Stimulated activated CD8-positive, alpha-beta memory T cell treated with anti-CD3 and anti-CD28 coated beads, Interleukin-4, amount 100 ng/mL, for 1 hour (primary cell): ENCODE measurements at places on chromosomes 13 and 19.

GRCh38 chr19:4065430-4066175, 1.1 kb downstream of the ZBTB7A start:
- DNase-seq: peak; percentile 84

- DNase-seq: no peak
Observed at GRCh38 chr19:54160182-54160811, 776 bp upstream of the LENG1 start.

- DNase-seq: no peak
Observed at GRCh38 chr13:26539738-26540292, 17.7 kb upstream of the WASF3 start.

GRCh38 chr13:90947976-90948375, 399.5 kb upstream of the MIR17HG start:
- DNase-seq: no peak

DNA sequence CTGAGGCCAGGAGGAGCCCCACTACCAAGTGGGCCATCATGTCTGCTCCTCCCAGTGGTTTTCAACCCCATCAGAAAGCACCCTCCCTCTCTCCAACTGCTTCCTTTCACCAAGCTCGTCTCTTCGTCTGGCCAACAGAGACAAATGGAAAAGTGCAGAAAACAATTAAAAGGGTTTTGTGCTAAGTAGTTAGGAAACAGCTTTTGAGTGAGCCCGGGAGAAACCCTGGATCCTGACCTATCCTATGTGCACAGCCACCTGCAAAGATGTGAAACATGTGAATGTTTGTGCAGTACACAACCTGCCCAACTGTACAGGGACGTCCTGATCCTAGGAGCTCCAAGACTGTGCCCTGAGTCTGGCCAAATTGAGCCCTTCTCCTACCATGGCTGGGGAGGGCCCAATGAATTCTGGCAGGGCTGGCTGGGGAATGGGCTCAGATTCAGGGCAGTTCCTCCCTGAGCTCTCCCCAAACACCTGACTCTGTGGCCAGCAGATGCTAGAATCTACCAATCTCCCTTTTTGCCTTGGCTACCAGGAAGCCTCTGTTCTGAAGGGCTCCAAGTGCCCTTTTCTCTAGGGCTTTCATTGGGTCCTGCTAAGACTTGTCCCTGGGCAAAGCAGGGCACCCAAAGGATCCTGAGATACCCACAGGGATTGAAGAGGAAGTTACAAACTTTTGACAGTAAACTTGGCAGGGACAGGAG, 7.9 kb downstream of the TLE5 start:
- no peak for DNase-seq

DNA sequence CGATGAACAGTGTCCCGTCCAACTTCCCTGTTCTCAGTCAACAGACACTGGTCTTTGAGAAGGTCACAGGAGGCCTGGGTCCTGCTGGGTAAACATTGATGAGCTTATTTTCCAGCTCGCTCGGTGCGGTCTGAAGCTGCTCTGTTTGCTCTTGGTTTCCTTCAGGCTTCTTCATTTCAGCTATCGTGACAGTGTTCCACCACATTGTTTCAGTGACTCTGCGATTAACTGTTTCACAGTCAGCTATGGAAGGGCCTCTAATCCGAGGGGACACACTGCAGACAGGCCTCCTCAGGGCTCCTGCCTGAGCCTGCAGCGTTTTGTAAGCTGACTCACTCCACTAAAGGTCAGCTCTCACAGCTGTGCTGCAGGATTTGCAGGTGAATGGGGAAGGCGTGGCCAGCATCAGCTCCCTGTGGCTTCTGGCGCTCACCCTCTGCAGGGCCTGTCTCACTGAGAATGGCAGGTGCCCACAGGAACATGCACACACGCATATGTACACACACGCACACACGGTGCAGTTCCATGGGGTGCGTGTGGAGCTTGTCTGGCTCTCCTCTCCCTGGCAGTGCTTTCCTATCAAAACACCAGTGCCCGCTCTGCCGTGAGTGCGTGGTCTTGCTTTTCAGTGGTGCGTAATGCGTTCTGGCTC, 62.9 kb upstream of the MCF2L start:
- DNase-seq: no peak

GRCh38 chr19:11236324-11237301, 2.8 kb upstream of the ANGPTL8 start:
- no peak for DNase-seq

DNA sequence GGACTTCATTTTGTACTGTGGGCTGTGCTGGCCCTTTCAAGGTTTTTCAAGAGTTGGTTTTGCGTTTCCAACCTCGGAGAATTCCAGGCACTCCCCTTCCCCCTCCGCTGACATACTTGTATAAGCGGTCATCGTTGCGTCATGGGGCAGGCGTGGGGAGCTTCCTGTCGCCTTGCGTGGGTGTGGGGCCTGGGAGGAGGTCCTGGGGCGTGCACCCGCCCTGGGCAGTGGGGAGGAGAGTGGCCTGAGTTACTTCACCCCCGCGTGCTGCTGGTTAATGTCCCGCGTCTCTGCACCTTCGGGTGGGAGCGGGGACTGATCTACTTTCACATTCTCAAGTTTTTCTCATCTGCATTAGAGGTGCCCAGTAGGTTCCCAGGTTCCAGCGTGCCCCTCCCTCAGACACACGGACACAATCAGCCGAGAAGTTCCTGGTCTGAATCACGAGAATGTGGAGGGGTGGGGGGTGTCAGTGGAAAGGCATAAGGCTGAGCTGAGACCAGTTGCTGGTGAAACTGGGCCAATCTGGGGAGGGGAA, 4.1 kb downstream of the IER2 start:
- DNase-seq: no peak

- DNase-seq: no peak
Observed at GRCh38 chr19:35805526-35806102, 7.0 kb downstream of the PRODH2 start.

DNA sequence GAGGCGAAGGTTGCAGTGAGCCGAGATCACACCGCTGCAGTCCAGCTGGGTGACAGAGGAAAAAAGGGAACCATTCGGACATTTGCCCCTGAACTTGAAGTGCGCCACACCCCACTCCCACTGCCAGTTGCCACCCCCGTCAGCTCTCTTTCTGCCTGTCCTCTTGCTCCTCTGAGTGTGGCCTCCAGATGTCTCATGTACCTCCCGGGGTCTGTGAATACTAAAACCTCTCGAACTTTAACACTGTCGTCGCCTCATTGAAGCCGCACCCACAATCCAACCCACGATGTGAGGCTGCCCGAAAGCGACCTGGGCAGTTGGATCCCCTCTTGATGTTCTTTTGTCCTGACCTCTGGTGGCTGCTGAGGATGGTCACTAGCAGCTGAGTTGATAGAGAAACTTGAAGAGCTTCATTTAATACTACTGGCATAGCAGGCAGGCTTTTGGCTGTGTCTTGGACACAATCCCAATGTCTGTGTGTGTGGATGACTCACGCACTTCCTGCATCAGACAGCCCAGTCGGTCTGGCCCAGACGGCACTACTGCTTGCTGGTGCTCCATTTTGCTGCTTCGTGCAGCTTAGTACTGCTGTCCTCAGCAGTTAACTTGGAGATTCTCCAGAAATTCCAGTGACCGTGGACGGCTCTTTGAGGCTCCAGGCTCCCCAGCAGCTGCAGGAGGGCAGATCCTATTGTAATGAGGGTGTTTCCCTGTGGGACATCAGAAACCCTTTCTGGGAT, 4.2 kb downstream of the FPR3 start:
- DNase-seq: no peak

GRCh38 chr19:2542341-2543069, 66.6 kb downstream of the GADD45B start:
- no peak for DNase-seq

DNA sequence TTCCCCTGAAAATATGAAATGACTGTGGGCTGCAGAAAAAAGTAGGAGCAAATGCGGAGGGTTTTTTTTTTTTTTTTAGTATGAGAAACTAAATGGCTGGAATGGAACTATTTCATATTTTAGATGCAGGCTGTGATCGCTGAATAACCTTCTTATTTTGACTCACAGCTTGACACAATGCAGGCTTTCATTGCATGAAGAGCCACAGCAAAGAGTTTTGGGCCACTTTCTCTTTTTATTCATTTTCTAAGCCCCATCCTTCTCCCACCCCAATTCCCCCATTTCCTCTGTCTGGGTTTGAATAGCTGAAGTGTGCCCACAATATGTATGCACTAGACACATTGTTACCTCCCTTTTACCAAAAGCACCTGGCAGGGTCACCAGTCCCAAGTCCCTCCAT, 125.9 kb downstream of the COG6 start:
- DNase-seq: no peak

- DNase-seq: no peak
Observed at GRCh38 chr13:32736648-32737047, 150.4 kb downstream of the PDS5B start.

- no peak for DNase-seq
Observed at GRCh38 chr19:38944981-38945506, 14.3 kb downstream of the MRPS12 start.
